IMR-90 (cell line): ENCODE measurements at places on chromosomes 7 and 10.

- peak; percentile 47 for DNase-seq
Measured at GRCh38 chr10:119030421-119031250, 1.1 kb downstream of the NANOS1 start.

GRCh38 chr10:47143072-47143471 lies 156.9 kb upstream of the GDF10 start:
- no peak for DNase-seq

DNA sequence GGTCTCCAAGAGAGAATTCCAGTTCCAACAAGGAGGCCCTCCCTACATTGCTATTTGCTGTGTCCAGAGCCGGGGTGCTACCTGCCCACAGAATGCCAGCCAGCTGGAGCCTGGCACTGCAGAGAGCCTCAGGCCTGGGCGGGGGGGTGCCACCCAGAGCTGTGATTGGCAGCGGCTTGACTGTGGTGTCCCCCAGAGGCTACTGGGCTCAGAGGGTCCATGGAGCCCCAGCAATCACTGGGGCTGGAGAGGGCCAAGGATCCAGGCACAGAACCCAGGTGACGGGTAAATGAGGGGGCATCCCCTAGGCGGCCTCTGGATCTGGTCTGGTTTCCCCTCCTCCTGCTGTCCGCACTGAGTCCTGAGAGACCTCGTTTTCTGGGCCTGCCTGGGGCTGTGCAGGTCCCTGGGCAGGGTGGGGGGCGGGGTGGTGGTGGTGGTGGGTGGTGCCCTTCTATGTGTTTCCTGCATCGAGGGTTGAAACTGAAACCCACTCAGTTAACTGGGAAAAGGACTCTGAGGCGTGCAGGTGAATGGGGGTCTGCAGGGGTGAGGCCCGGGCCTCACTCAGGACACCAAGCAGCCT lies 12.6 kb downstream of the DPYSL4 start:
- DNase-seq, result no peak

GRCh38 chr10:113993489-113993991 lies 50.1 kb upstream of the ADRB1 start:
- DNase-seq, result no peak

GRCh38 chr7:123275036-123275753 lies 75.4 kb upstream of the SLC13A1 start:
- no peak for DNase-seq

- no peak for DNase-seq
Measured at GRCh38 chr10:87721781-87722180, 62.1 kb downstream of the PAPSS2 start.

DNA sequence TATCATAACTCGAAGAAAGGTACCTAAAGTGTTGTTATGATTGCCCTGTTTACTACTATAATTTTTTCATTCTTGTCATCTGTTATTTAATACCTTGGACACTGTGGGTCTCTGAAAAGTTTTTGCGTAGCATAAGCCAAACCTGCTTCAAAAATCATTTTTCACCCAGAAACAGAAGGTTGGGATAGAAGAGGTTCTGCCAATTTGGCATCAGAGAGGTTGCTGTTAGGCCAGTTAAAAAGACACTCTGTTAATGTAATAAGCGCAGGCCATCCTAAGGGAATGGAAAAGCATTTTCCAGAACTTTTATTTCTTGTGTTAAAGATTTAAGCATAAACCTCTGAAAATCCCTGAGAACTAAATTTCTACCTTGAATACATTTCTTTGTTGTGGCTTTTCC lies 212.2 kb downstream of the BMPER start:
- DNase-seq, result no peak

- no peak for DNase-seq
Measured at GRCh38 chr10:116121640-116122525, 151.1 kb downstream of the GFRA1 start.

DNA sequence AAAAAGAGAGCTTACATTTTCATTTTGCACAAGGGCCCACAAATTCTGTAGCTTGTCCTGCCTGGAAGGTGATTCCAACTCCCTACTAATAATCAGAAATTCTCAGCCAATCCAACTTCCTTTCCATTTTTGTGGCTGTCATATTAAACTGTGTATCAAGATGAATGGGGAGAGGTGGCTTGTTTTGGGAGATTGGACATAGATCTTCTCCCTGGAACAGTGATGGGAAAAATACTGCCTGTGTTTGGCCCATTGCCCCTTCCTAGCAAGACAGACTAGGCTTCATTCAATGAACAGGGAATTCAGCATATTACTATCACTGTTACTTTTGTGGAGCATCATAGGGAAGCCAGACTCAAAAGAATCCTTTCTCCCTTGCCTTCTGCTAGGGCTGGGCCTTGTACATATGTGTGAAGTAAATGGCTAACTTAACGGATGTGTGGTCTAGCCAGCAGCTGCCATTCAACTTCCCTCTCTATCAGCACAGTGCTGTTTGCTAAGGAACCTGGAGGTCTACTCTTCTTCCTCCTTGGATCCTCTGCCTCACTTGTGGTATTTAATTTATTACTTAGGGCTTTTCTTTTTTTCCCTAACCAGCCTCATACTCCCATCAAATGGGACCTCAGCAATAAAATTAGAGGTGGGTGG lies 326.0 kb downstream of the BICC1 start:
- no peak for DNase-seq

DNA sequence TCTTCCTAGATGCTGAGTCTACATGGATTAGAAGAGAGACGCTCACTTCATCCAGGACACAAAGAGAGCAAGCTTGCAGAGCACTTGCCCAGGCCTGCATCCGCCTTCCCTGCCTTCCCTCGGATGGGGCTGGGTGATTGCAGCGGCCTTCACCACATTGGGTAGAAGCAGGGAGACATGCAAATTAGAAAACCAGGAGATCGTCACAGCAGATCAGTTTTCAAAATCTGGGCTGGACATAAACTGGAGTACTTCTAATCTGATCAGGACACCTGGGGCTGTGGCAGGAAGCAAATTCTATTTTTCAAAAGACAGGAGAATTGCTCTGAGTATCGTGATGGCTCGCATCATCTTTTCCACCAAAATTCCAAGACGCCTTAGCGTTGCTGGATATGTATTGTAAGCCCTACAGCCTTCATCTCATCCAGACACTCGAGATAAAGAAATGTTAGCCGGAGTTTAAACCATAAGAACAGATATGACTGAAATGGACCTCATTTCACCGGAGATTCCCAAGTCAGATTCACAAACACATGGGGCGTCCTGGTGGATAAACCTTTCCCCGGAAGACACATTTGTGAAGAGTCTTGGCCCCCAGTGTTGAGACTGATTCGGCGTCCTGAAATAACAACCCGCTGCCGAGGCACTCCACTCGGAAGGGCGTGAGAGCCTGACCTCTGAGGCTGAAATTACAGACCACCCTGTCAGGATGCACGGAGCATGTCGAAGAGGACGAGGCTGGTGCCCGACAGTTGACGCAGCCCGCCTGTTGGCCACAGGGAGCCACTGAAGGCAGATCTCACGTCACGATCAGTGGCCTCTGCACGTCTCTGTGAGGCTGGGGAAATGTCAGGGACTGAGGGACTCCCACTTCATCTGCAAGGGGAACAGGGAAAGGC lies 91.2 kb upstream of the PARD3 start:
- peak; percentile 55 for DNase-seq

DNA sequence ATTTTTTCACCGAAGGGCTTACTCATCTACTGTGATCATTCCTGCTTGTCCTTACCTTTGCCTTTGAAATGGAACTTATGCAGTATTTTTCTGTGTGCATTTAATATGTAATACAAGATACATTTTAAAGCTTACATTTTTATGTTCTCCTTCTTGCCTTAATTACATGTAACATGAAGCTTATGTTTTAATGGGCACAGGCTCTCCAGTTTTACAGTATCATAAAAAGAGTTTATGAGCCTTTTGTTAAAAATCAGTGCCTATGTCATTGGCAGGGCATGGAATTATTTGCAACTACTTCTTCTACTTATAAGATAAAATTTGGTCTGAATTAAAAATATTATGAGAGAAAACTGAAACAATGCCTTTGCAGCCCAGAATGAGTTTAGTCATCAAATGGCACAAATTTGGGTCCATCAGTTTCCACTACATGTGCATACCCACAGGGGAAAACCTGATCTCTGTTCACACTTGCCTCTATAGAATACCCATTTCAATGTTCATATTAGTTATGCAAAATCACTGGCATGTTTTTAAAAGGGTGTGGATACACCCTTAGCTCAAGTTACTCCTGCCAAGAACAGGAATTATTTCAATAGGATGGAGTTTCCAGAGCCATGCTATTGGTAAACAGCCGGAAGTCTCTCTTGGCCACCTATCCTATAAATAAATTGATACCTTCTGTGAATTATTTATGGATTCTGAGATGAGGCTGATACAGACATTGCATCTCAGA lies 27.9 kb upstream of the WNT16 start:
- no peak for DNase-seq

GRCh38 chr7:92696584-92696983 lies 106.4 kb upstream of the FAM133B start:
- DNase-seq, result no peak

DNA sequence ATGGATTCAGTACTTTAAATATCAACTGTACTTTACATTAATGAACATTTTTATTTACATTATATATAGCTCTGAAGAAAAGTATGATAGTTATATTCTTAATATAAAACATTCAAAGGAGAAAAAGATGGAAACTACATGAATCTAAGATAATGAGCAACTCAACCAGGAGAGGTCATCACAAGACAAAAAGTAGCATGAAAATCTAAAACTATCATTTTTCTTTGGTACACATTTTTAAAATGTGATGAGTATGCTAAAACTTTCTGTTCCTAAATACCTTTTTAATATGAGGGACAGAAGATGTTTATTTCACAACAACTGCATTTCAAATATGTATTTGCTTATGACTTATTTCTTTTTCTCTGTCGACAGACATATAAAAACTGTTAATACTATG lies 2.4 kb downstream of the CNTNAP2 start:
- DNase-seq, result no peak

GRCh38 chr10:125564570-125564969 lies 118.4 kb downstream of the TEX36 start:
- DNase-seq, result no peak

- no peak for DNase-seq
Measured at GRCh38 chr10:15096661-15097010, 519 bp upstream of the RPP38 start.

DNA sequence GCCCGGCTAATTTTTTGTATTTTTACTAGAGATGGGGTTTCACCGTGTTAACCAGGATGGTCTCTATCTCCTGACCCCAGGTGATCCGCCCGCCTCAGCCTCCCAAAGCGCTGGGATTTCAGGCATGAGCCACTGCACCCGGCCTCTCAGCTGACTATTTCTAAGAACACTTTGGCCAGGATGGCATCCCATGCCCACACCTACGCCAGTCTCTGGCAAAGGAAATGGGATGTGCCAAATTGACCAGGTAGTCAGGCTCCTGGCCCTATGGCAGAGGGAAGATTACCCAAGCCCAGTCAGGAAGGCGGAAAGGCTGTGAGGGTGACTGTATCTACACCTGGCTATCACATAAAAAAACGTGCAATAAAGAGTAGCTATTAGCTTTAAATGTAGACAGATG lies 94.1 kb upstream of the DUSP5 start:
- DNase-seq, result no peak

DNA sequence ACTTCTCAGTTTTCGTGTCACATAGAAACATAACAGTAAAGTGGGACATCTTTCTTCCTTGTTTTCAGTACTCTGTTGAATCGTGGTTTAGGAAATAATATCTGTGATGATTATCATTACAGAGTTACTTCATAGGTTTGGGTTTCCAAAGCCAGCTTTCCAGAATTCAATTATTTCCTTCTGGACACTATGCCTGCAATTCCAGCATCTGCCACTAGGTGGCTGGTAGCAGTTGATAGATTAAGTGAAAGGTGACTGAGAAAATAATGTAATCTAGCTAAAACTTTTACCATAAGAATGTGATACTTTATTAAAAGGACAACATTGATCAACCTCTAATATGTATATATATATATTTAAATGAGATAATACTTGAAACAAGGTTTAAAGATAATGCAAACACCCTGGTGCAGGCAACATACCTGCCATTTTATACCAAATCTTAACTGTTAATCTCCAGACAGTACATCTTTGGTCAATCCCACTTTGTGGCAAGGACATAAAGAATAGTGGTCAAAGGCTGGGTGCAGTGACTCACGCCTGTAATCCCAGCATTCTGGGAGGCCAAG lies 102.6 kb downstream of the SH3PXD2A start:
- DNase-seq, result no peak

DNA sequence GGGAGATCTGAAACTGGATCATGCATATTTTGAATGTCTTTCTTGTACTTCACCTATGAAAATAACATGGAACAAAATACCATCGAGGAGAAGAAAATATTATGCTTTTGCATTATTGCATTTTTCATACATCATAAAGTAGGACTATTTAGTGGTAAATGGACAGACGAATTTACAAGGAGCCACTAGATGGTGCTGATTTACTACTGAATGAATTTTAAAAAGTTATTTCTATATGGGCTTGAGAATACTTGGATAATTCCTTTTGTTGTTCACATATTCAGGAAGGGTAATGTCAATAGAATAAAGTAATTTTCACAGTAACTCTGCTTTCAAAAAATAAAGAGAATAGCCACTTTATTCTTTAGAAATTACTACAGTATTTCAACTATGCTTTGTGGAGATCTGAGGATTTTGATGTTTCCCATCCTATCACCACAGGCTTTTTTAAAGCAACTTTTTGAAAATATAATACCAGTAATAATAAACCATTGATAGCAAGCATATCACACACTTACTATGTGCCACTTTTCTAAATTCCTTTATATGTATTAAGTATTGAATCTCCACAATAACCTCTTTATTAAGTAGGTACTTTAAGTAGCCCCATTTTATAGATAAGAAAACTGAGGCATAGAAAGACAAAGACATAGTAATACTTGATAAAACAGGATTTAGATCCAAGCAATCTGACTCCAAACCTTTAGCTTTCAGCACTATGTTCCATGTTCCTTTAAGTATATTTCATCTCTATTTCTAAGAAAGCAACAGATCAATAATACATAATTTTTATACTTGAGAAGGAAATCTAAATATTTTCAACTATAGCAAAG lies 38.6 kb downstream of the NEBL start:
- peak; percentile 22 for DNase-seq

DNA sequence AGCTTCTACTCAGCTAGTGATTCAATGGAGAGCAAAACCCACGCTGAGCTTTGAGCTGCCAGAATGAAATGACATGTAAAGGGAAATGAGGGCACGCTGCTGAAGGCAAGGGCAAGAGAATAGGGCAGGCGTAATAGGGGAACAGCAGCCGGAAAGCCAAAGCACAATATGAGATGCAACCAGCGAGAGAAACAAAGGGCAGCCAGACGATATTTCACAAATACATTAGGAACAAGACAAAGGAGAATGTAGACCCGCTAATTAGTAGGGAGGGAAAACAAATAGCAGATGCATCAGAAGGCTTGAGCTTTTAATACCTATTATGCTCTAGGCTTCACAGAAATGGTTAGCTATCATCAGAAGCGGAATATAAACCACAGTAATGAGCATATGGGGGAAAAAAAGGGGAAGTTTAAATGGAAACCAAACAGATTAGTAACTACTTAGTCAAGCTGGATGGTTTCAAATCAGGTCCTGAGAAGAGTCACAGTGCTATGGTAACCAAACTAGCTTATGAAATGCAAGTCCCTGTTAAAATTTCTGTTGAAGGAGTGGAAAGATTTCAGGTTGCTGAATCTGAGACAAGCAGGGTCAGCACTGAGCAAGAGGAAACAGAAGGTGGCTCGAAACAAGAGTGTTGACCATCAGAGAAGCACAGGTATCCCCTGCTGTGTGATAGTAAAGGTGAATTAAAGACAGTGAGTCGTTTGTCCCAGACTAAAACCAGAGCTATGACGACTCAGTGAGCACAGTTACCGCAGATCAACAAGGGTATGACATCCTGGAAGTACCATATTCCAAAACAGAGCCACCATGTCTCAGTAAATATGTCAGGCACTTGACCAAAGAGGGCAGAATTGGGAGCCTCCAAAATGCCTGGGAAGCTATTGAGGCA lies 496.9 kb upstream of the CELF2 start:
- peak; percentile 48 for DNase-seq
